ENCODE measurements at places on chromosomes 2 and 18. TPM values are rescaled to one million over a fixed set of nuclear protein-coding genes. Genes with fewer than 3 reads are reported as not detected.

SPATA3 gene
- not detected for total RNA-seq

MAPK4 gene
- total RNA-seq: 1.4 TPM

C1GALT1C1L gene
- total RNA-seq: not detected

LIMS4 gene
- not detected for total RNA-seq

TUBA3E gene
- not detected for total RNA-seq

DPP10 gene
- 19.2 TPM for total RNA-seq

MRPL33 gene
- 64.8 TPM for total RNA-seq

ANKRD62 gene
- not detected for total RNA-seq

PLCD4 gene
- total RNA-seq: 0.73 TPM

MC2R gene
- total RNA-seq: not detected

STEAP3 gene
- 7.9 TPM for total RNA-seq

SP140 gene
- 1.1 TPM for total RNA-seq

CCDC141 gene
- 160 TPM for total RNA-seq

- DNase-seq: no peak
Measured at GRCh38 chr18:58207520-58208152, 163.6 kb downstream of the NEDD4L start.

DNA sequence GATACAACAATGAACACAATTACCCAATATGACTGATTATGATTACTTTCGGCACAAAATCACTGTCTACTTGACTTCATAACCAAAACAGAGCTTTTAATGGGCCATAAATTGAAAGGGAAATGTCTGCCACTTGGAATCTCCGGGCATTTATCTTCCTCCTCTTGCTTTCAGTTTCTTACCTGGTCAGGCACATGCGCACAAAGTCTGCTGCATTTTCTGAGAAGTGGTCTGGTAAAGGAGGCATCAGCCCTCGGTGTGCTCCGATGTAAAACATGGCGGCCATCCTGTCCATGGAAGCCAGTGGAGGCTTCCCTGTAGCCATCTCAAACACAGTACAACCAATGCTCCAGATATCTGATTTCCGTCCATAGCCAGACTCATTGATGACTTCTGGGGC lies 62.0 kb downstream of the CCNT2 start:
- no peak for DNase-seq

- DNase-seq: no peak
Measured at GRCh38 chr2:128215897-128216642, 102.6 kb downstream of the HS6ST1 start.

- DNase-seq: peak; percentile 94
Measured at GRCh38 chr2:238970553-238971081, 122.7 kb downstream of the TWIST2 start.

DNA sequence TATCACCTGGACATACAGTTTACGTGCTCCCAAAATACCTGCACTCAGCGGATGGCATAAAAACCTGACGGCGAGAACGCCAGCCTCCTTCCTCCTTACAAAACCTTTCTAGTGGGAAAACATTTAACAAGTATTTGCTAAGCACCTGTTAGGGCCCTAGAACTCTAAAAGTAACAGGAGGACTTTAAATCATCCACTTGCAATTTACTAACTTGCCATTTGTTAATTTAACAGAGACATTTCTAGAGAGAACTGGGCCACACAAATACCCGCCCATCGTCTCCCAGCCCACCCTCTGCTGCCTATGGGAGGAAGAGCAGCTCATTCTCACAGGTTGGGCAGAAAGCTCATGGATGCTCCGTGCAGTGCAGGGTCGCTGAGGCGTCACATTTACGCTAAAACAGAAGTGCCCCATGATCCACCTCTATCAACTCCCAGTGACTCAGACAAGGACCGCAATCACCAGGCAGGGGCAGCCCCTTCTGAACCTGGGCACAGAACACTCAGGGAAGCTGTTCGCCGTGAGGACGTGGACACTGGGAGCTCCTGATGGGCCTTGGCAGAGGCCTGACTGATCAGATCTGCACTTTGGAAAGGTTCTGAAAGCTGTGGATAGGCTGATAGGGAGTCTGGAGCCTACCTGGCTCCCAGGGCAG lies 106.9 kb downstream of the HDAC4 start:
- peak; percentile 48 for DNase-seq

- no peak for DNase-seq
Measured at GRCh38 chr2:217842017-217842416, 160.8 kb downstream of the TNS1 start.

- DNase-seq: no peak
Measured at GRCh38 chr2:74168739-74169138, 9.9 kb downstream of the MOB1A start.

DNA sequence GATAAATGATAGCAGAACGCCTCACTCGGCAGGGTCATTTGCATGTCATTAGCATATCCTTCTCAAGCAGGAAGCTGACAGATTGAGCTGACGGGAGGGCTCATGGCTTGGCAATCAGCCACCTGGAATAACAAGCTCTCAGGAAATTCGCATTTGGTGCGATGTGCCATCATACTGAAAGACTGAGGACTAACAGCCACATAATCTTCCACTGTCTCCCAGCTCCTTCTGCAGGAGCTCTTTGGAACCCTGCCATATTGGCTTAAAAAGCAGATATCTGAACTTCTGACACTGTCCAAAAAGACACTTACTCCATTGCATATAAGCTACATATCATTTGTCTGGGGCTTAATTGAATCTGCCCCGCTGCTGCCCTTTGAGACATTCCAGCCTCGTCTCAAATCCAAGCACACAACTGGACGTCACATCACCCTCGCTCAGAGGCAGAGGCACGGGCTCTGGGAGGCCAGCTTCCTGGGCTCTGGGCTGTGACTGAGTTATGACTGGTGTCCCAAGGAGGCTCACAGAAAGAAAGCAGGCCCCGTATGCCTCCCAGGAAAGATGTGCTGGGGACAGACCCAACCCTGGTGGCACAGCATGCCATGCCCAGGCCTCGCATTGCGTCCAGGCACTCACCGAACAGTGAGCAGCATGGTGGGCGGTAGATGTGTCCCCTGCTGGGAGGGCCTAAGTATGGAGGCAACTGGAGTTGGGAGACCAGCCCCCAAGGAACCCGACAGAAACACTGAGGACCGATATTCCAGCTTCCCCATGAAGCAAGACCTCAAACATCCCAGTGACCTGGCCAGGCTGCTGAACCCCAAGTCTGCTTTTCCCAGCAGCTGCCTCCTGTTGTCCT lies 228.0 kb downstream of the ATAD2B start:
- DNase-seq: peak; percentile 56

DNA sequence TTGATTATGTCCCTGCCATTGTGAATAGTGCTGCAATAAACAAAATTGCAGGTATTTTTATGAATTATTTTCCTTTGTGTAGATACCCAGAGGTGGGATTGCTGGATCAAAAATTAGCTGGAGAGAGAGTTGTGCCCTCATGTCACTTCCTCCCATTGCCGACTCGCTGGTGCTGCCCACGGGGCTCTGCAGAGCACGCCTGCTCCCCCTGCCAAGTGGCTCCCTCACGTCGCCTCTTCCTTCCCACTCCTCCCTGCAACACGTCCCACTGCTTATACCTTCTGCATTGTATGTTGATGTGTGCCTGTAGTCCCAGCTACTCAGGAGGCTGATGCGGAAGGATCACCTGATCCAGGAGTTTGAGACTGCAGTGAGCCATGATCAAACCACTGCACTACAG lies 28.1 kb downstream of the PRELID3A start:
- DNase-seq: no peak

DNA sequence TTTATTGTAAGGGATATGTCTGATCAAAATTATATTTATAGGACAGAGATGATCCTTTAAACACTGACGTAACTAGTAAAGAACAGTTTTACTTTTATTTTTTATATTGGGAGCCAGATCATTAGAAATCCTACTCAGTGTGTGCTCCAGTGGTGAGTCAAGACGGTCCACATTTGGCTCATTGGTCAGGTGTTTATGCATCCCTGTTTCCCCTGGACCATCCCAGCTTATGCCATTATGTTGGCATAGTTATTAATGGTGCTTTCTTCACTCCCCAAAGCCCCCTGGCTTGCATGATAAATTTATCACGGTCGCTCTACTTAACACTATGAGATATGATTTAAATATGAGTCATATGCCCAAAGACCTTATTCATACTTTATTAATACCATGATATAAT lies 293.4 kb downstream of the XIRP2 start:
- DNase-seq: no peak

DNA sequence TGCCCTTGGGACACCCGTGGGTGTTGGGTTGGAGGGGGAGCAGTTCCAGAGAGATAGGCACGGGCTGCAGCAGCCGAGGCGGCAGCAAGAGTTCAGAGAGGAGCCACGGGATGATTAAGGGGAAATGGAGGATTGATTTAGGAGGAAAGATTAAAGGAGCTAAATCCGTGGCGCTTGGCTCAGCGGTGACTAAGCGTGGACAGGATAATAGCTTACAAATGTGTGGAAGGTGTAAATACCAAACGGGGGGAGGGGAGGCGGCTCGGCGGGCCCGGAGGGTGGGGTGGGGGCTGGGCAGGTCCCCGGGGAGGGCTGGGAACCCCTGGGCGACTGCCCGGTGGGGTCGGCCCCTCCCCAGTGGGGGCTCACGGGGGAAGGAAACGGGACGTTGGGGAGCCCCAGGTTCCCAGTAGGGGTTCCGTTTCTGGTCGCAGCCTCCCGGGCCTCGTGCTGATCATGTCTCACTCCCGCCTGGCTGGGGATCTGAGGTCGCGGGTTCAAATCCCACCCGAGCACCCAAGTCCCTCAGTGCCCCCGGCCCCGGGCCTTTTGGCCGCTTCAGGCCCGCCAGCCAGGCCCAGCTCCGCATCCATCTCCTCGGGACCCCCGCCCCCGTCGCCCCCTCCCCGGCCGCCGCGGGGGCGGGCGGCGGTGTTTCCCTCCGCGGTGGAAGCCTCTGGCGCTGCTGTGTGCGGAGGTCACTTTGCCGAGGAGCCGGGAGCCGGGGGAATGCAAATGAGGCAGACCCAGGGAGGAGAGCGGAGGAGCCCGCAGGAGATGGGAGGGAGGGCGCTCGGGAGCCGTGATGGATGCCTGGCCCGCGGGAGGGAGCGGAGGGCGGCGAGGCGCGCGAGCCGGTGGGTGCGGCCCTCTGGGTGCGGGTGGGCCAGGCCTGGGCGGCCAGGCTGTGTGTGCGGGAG lies 8.1 kb downstream of the ASIC4 start:
- peak; percentile 93 for DNase-seq

- no peak for DNase-seq
Measured at GRCh38 chr2:207869784-207870778, 100.4 kb upstream of the FZD5 start.

GRCh38 chr18:49094136-49094535 lies 143.4 kb upstream of the SMAD7 start:
- DNase-seq: no peak

GRCh38 chr2:59484673-59485072 lies 1068.8 kb downstream of the BCL11A start:
- DNase-seq: no peak

DNA sequence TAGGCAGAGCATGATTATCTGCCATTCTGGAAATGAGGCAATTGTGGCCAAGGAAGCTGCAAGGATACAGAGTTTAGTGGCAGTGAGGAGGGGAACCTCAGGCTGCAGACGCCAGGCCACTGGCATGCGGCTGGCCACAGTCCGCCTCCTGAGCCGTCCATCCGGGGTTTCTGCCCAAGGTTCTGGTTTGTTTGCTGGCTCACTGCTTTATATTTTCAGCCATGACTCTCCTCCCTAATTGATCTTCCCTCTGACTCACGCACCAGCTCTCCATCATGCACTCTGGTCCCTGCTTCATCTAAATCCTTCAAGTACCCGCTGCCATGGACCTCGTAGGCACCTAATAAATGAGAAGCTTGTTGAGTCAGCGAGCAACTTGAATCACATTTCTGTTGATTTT lies 107.8 kb upstream of the REV1 start:
- no peak for DNase-seq

DNA sequence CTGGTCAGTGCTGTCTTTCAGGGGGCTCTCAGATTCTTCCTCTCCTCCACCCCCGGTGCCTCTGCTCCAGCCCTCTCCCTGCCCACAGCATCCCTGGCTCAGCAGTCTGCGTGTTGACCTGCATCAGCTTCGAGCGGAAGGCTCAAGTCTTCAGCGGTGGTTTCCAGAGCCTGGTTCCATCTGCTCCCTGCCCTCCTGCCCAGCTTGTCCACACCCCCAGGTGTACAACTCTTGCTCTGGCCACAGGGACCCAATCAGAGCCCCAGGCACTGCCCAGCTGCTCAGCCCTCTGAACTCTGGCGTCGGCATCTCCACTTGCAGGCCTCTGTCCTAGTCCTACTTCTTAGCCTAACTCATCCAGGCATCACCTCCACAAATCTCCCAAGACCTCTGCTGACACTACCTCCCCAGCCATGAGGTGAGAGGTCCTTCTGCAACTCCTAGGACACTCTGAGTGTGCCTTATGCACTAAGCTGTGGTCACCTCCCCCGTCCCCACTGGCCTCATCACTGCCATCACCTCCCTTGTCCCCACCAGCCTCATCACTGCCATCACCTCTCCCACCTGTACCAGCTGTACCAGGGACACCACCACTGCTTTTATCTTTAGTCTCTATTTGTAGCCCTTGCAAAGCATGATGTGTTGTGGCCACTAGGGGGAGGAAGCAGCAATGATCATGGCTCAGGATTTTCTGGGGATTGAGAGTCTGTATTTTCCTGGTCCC lies 60.9 kb downstream of the EDAR start:
- peak; percentile 83 for DNase-seq

DNA sequence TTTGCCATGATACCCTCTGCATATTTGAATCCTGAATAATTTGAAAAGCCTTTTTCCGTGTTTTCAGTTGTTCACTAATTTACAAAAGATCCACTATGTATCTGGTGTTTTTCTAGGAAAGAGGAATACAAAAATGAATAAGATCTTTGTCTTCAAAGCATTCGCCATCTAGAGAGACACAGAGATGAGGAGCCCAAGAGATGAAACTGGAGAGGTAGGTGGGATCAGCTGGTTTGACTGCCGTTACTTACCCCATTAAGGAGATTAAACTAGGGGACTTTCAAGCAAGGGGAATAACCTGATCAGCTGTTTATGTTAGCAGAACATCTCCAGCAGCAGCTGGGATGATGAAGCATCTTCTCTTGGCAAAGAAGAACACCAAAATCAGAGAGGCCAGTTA lies 150.2 kb upstream of the SATB2 start:
- no peak for DNase-seq

- DNase-seq: no peak
Measured at GRCh38 chr2:222927600-222927999, 66.8 kb downstream of the ACSL3 start.

GRCh38 chr2:217420854-217421253 lies 561.0 kb upstream of the TNP1 start:
- DNase-seq: no peak

DNA sequence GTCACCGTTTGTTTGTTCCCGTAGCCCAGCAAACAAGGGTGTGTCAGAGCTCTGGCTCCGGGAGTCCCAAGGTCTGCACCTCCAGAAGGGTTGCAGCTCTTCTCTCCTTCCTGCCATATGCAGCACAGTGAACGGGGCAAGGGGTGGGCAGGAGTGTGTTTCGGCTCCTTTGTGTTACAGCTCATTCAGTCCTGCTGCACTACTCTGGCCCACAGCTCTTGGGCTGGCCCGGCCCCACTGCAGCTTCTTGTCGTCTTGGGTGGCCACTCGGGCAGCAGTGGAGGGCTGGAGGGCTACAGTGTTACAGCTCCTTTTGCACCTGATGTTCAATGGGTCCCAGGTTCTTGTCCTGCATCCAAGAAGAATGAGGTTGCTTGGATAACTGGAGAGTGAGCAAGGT lies 408.3 kb downstream of the DCC start:
- DNase-seq: no peak
